ENCODE measurements at places on chromosomes 4 and X. TPM values are rescaled to one million over a fixed set of nuclear protein-coding genes. Genes with fewer than 3 reads are reported as not detected.

DNA sequence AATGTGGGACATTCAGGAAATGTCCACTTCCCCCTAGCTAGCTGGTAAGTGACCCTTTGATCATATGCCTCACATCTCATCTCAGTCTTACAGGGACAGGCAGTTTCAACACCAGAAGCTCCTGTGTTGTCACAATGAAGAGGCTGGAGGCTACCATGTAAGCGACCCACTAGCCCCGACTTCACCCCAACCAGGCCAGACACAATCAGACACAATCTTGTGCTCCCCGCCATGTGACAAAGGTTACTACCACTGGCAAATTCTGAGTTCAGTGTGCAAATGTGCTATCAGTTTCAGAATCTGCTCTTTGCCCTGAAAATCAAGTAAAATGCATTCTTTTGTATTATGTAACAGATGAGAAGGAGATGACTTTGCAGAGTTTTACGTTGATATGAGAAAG, 56.9 kb upstream of the STS start:
- no peak for DNase-seq

NSUN7 gene
- total RNA-seq: 33.3 TPM

DNA sequence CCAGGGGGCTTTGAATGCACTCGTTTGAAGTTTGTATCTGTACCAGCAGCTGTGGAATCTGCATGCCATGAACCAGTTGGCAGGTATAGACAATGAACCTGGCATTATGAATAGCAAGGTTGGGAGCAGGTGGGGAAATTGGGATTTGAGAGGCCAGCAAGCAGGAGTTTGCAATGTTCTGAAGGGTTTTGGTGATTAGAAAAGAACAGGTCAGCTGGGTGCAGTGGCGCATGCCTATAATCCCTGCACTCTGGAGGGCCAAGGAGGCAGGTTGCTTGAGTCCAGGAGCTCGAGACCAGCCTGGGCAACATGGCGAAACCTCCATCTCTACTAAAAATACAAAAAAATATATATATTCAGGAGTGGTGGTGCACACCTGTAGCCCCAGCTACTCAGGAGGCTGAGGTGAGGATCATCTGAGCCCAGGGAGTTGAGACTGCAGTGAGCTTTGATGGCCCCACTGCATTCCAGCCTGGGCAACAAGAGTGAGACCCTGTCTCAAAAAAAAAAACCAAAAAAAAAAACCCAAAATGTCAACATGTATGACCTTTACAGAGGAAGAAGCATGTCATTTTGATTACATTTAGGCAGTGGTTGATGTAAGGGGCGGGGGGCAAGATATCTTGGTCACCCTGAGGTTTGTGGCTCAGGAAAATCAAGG, 63.9 kb downstream of the TSC22D3 start:
- DNase-seq: no peak

DNA sequence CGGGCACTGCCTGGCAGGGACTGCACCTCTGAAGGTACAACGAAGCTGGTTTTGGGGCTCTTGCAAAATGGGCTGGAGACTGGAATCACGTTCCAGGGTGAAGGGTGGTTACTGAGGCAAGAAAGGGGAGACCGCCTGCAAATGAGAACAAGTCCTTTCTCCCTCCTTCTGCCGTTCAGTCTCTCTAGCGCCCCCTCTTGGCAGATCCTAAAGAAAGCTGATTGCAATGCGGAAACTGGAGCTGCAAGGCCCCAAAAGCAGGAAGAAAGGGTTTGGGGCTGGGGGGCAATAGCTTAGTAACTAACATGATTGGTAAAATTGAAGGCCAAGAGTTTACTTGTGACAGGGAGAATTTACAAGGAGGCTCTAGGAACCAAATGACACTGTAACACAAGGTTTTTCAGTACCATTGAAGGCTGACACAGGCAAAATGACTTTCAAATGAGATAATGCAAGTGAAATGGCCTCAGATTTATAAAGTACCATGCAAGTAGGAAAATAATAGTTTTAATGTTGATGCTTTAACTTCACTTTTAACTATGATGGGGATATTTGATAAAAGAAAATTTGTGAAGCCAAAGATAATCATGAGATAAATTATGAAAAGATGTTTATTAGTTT, 222.7 kb upstream of the HAND2 start:
- peak; percentile 79 for DNase-seq

- DNase-seq: peak; percentile 53
Observed at GRCh38 chrX:51144828-51145442, 187.7 kb upstream of the NUDT10 start.
